ENCODE measurements at places on chromosomes 6 and 20.

- DNase-seq = no peak
These were observed 30.7 kb downstream of the LINC00237 start for GRCh38 chr20:21075471-21075870.

DNA sequence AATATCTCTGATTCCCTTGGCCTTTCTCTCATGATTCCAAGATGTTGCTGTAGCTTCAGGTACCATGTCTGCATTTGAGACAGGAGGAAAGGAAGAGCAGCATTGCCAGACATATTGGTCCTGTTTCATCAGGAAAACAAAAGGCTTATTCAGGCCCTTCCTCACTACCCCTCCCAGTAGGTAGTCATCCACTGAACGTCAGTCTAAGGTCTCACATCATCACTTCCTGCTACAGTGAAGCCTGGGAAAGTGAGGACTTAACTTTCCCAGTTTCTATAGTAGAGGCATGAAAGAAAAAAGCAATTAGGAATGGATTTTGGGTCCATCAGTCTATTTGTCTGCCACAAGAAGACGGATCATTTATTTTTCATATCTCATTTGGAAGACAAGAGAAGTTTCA lies 85.7 kb upstream of the SOX4 start:
- DNase-seq = no peak

DNA sequence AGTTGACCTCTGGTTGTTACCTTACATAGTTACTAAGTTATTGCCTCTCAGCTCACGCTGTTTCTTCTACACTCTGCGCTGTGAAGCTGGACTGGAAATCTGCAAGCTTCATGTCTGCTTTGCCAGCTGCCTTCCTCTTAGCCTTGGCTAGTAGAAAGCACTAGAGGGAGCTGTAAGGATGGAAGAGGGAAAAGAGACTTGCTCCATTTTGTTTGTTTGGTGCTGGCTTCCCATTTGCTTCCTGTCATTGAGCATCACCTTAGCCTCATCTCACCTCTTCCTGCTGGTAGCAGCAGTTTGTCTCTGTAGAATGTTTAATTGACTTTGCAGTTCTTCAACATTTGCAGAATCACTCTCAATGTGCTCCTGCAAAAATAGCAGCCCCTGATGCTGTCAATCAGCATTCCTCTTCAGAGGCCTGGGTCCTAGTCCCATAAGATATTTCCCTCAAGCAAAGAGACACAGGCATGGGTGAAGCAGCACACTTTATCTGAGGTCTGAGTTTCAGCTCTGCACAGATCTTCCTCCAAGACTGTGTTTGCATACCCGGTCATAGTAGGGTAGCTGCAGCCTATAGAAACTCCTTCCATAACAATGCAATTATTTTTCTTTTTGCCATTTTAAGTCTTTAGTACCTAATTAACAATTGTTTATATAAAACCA lies 302.2 kb upstream of the EPHA7 start:
- no peak for DNase-seq

DNA sequence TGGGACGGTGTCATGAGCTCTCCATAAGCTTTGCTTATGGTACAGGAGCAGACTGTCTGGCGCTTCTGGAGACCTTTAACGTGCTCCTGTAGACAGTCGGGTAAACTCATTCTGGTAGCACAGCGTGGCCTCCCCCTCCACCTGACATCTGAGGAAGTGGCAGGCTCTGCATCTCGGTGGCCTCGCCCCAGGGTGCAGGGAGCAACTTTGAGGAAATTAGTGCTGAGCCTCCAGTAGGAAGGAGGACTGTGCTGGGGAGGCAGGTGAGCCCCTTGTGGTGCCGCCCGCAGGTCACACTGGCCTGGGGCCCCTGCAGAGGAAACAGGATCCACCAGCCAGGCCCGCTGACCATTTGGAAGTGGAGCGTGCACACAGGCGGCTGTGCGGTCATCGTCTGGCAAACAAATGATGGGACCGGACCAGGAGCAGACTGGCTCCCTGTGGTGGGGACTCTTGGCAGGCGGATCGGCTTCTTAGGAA lies 57.9 kb downstream of the SYNJ2 start:
- DNase-seq = no peak

- no peak for DNase-seq
These were observed 121.5 kb upstream of the FOXQ1 start for GRCh38 chr6:1190366-1190765.
